ENCODE measurements at places on chromosomes 16 and 17.
A peak's percentile ranks its signal among the peaks of the same experiment; 100 is the strongest.

DNA sequence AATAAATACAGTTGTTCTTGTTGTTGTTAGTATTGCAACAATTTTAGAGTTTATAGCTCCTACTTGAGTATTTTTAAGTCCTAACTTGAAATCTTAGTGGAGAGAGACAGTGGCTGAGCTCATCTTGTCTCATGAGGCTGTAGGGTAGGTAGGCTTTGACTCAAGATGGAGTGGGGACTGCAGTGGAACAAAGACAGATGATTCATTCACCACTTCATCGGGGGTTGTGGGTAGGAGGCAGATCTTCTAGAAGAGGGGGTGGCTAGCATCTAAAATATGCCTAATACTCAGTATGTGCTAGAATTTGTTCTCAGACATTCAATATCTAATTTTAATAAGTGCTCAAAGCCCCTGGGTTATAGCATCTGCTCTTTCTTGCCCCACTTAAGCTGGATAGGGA is 13.1 kb upstream of the MMD start:
- no peak for DNase-seq

DNA sequence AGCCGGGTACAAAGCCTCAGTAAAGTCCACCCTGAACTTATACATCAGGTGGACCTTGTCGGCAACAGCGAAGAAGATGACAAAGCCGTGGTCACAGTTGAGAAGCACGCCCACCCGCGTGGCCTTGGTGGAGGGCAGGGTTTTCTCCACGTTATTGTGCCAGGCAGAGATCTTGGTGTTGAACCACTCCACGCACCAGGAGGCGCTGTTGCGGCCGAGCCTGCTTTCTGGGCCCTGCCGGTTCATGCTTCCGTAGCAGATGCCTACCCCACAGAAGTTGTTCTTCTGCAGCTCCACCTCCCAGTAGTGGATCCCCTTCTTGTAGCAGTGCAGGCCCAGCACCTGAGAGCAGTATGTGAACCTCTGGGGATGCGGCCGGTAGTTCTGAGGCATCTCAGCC is 22.1 kb downstream of the TRIM25 start:
- DNase-seq: peak; percentile 40

DNA sequence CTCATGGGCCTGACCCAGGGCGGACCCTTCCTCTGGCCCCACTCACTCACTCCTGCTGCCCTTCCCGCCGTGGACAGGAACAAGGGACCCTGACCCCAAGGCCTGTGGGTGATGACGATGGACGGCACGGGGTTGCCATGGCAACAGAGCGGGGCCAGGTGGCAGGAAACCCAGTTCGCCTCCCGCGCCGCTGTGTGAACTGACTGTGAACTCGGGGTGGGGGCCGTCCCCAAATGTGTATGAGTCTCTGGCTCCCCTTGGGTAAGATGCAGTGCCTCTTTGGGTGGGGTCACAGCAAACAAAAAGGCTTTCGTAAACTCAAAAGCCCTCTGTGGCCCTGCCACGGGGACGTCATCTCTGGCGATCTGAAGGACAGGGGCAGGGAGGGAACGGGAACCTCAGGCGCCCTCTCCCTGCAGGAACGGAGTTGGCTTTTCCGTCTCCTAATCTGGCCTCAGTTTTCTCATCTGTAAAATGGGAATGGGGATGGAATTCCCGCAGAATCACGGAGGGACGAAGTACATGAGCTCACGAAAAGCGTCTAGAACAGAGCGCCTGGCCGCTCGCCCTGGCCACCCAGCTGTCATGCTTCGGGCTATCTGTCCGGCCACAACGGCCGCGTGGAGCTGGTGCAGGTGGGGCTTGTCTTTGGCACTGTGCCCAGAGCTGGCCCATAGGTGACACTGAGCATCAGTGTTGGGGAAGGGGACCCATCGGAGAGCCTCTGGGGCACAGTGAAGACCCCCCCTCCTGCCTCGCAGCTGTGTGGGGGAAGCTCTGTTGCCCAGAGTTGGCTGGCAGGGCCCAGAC is 44.9 kb upstream of the PABPN1L start:
- no peak for DNase-seq

- no peak for DNase-seq
These were observed 201.4 kb upstream of the CHMP6 start for GRCh38 chr17:80790021-80790765.

DNA sequence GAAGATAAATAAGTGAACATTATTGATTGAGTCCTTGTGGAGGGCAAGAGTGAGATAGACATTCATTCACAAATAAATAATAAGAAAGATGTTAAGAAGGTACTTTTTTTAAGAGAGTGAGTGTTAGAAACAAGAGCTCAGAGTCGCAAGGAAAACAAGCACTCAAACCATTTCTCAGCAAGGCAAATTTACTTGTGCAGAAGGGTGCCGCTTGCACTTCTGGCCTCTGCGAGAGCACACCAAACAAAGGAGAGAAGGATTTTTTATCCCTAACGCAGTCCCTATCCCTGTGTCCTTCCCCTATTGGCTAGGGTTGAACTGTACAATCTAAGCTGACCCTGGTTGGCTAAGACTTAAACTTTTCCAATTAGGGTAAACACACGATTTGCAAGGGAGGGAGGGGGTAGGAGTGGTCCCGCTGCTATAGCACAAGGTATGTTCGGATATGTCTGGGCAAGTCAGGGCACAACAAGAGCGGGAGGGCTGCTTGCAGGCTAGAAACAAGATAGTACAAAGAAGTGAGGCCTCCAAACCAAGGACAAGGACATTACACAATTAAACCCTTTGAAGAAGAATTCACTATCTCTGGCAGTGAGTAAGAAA is 156.2 kb downstream of the PPM1E start:
- DNase-seq: no peak

DNA sequence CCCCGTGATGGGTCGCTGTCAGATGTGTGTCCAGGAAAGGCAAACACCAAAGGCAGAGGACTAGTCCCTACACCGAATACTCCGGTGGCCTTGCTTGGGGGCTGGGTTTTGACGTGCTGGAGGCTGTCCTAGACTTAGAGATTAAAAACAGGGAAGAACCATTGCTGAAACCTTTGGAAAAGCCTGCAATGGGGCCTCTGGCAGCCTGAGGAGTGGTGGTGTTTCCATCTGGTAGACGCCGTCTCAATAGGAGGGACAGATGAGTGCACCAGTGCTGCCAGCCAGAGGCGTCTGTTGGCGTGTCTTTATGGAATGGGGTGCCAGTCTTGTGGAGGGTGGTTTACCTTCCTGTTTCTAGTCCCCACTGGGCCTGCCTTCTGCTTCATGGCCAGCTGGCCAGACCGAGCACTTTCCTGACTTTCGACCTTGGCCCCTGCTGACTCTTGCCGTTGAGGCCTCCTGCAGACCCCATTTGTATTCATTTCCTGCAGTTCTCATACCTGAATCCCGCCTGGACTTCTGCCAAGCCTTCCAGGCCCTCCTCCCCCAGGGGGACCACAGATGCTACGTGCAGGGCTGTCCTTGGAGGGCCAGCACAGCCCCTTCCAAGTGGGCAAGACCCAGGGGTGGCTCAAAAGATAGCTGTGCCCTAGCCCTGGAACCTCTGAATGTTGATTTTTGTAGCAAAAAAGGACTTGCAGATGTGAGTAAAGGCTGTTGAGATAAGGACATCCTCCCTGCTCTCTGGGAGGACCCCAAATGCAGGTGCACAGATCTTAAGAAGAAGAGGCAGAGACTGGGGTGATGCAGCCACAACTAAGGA is 1.9 kb upstream of the DNASE1 start:
- no peak for DNase-seq

DNA sequence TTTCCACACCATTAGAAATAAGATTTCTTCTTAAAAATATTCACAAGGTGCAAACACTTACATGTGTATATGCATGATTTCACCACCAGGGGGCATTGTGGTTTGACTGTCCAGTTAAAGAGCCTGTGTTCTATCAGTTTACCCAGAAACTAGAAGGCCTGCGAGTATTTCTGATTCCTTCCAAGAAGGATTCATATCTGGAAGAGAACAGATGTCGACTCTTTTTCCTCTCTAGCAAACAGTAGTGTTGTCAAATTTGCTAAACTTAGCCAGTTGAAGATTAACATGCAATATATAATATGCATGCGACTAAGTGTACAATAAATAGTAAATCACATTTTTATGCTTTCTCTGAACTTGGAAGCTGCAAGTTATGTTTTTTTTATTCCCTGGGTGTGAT is 404.1 kb downstream of the WWOX start:
- DNase-seq: peak; percentile 41

DNA sequence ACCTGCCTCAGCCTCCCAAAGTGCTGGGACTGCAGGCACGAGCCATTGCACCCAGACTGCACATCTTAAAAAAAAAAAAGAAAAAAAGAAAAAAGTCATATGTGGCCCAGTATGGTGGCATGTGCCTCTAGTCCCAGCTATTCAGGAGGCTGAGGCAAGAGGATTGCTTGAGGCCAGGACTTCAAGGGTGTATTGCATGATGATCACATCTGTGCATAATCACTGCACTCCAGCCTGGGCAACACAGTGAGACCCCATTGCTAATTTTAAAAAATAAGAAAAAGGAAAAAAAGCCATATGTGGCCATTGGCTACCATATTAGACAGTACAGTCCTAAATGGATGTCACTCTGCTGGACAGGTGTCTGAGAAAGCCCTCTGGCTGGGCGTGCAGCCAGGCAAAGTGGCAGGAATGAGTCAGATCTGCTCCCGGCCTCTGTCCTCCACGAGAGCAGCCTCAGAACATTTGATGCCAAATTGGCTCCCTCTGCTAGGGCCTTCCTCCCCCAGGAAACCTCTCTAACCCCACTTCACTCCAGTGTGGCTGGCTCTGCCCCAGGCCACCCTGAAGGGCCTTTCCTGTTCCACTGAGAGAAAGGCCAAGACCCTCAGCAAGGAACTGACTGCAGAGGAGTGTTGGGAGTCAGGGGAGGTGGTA is 14.7 kb downstream of the CA7 start:
- no peak for DNase-seq

DNA sequence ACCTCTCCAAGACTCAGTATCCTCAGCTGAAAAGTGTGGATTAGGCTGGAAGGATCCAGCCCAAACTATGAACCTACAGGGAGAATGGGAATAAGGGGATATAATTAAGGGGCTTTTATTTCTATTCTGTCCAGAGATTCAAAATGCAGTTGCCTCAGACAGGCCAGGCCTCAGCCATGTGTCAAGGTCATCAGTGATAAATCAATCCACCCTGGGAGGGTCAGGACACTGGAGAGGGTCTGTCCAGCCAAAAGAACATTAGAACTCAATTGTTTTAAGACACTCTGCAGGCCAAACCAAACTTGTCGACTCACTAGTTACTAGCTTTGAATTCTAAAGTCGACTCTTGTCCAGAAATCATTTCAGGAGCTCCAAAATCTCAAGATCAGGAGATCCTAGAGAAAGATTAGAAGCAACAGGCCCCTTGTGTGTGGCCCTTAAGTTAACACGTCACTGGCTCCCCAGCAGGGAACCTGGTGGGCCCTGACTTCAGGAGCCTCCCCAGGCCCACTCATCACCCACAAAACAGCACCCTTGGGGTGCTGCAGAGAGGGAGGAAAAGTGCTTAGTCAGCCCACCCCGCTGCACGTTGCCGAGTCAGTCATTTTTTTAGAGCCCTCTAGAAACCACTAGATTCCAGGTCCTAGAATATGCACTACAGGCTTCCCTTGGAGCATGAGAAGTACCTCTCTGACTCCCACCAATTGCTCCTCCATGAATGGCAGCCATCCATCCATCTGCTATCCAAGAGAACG is 156.8 kb downstream of the XYLT1 start:
- DNase-seq: no peak
